ENCODE measurements at places on chromosomes 11 and 22. TPM values are rescaled to one million over a fixed set of nuclear protein-coding genes. Genes with fewer than 3 reads are reported as not detected.

VSIG10L2 gene
- total RNA-seq = not detected

F2 gene
- total RNA-seq = not detected

CARD10 gene
- total RNA-seq = 42.3 TPM

KCNE3 gene
- total RNA-seq = 19.2 TPM

RIBC2 gene
- total RNA-seq = 1.0 TPM

OR56A4 gene
- 0.09 TPM for total RNA-seq

MS4A12 gene
- total RNA-seq = not detected

SAA2 gene
- 82.0 TPM for total RNA-seq

C11orf42 gene
- not detected for total RNA-seq

GRCh38 chr22:31120642-31121041, 2.1 kb upstream of the INPP5J start:
- DNase-seq = no peak

DNA sequence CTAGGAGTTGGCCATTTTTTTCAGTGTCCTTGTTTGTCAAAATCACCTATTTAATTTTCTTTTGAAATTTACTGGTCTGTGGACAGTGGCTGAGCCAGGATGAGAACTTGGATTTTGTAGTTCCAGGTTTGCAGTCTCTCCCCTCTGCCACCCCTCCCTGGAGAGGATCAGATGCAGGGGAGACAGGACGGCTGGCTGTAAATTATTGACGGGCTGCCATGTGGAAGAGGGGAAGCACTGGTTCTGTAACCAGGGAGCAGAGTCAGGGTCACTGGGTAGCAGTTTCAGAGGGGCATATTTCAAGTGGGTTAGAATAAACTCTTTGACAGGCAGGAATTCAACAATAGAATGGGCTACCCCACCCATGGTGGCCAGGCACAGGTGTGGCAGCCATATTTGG, 20.6 kb upstream of the YWHAH start:
- DNase-seq = peak; percentile 85

GRCh38 chr11:105899772-105900171, 122.3 kb downstream of the MSANTD4 start:
- DNase-seq = no peak

DNA sequence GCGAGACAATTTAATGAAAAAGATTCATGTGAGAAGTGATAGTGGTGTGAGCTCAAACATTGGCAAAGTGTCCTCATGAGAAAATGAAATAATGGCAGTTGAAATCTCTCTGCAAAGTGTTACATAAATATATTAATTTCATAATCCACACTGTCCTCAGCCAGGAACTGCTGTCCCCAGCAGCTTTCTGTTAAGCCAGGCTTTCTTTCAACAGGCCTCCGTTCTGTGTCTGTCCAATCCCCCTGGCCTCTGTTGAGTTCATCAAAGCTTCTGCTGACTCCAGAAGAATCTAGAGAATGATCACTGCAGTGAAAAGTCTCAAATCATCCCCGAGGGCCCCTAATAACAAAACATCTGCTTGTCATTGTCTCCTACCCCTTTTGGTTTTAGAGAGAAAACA, 10.0 kb upstream of the ASCC2 start:
- DNase-seq = peak; percentile 46

- DNase-seq = no peak
Measured at GRCh38 chr11:70716986-70717775, 318.9 kb downstream of the CTTN start.

DNA sequence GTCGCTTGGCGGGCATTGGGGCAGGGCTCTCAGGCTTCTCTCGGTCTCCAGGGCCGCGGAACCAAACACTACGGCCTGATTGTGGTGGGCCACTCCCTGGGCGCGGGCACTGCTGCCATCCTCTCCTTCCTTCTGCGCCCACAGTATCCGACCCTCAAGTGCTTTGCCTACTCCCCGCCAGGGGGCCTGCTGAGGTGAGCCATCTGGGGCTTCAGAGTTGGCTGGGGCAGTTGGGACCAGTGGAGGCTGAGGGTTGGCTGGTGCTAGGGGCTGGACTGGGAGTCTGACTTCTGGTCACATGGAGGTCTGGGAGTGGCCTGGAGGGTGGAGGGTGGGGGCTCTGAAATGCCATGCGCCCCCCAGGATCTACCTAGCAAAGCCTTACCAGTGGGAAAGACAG, 15.3 kb upstream of the MYRF start:
- DNase-seq = no peak

DNA sequence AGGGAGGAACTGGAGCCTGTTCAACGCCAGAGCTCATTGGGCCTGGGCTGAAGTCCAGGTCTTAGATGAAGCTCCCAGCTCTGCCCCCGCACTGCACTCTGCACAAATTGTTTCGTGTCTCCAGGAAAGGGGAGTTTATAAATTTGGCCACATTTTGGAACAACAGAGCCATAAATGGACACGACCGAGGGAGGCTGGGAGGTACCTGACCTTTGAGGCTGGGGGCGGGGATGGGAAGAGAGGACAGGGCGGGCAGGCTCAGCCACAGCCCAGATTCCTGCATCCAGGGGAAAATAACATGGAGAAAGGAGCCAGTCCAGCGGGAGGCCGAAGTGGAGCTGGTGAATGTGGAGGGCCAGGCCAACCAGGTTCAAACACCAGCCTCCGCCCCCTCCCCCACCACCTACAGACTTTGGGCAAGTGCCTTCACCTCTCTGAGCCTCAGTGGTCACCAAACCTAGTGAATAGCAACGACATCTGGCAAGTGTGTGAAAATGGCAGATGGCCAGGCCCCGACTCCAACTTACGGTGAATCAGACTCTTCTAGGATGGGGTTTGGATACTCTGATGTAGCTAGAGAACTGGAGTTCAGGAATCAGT, 36.8 kb upstream of the SMTN start:
- DNase-seq = peak; percentile 89

DNA sequence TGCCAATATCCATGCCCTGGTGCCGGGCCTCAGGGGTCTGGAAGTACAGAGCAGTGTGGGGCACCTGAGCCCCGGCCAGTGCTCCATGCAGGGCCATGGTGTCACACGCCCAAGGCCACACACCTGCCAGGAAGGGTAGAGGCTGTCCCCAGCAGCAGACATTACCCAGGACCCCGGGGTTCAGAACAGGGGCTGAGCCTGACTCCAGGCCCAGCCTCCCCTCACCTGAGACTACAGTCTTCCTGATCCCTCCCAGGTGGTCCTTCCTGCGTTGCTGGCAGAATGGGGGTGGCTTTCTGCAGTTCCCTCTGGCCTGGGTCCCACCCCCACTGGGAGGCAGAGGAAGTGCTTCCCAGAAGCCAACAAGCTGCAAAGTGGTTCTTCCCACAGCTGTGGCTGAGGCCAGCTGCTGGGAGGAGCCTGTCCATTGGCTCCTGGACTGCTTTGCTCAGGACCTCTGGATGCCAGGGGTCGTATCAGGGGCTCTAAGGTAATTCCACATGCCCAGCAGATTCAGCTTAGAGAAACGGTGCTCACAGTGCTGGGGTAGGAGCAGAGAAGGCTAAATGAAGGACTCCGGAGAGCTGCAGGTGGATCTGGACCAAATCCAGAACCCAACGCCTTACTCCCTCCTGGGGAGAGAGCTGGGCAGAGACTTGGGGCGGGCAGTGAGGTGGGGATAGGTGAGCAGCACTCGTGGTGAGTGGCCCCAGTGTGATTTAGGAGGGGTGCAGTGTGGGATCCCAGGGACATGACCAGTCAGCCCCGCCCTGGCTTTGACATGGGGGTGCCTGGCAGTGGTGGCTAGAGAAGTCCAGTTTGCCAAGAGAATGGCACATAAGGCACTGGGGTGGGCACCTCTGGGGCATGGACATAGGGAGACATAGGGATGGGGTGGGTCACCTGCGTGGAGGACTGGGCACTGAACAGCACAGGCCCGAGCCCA, 12.6 kb downstream of the TCIRG1 start:
- DNase-seq = peak; percentile 9

DNA sequence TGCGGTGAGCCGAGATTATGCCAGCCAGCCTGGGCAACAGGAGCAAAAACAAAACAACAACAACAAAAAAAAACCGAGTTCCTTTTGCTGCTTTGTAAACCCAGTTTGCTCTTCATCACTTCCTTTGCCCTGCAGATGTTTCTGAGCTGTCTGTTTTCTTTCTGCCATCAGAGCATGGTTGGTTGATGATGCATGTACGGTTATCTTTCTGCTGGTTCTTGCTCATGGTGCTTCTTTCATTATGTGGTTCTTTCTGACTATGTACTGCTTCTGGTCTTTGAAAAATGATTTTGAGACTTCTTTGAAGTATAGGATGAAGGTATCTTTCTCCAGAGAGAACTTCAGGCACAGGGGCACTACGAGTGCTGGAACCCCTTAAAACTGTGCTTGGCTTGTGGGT, 13.2 kb downstream of the TANGO2 start:
- DNase-seq = no peak

DNA sequence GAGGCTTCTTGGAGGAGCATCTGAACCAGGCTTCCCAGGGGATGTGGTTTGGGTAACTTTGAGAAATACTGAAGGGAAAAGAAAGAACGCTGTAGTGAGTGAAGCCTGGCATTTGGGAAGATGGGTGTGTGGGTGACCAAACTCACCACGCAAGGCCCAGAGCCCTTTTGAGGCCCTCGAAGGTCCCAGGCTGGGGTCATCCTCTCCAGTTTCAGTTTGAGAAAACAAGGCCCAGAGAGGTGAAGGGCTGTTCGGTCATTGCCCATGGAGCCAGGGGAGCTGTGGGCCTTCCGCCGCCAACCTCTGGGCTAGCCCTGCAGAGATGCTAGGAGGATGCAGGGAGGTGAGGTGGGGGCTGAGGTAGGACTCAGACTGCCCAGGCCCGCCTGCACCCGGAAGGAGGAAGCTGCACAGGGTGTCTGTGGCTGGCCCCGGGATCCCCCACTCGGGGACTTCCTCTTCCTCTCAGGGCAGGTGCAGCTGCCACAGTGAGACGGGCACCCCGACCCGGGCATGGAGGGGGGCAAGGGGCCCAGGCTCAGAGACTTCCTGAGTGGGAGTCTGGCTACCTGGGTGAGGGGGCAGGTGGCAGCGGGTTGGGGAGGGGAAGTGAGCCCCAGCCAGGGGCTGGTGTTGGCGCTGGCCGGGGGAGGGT, at the start of gene CCDC88B:
TSS of gene CCDC88B (plus strand) at position 451 of the 655 bp plus-strand sequence. CDS start at position 514, 63 bp downstream.
- peak; percentile 90 for DNase-seq

- no peak for DNase-seq
Measured at GRCh38 chr11:17821648-17822400, 87.2 kb downstream of the KCNC1 start.

GRCh38 chr22:30245181-30245984, 1.2 kb downstream of the LIF start:
- DNase-seq = no peak

DNA sequence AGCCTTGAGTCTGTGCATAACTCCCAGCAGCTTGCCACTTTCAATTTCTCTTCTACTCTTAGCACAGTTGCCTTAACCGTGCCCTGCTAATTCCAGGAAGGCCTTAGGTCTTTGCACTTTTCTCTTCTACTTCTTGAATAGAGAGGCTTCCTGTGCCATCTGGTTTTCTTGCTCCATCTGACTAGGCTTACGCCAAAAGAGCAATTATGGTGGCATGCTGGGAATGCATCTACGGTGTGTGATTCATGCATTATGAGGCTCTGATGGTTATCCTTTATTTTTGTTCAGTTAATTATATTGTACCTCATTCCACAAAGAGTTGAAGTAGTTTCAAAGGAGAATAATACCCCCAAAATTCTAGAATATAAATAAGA, 29.4 kb downstream of the SIK2 start:
- DNase-seq = no peak

- no peak for DNase-seq
Measured at GRCh38 chr11:74019860-74020259, 11.0 kb upstream of the UCP3 start.

- DNase-seq = no peak
Measured at GRCh38 chr11:121578251-121578976, 125.6 kb upstream of the SORL1-AS1 start.

GRCh38 chr11:79857377-79858214, 416.8 kb upstream of the TENM4 start:
- peak; percentile 16 for DNase-seq

GRCh38 chr11:34238533-34238932, 119.3 kb downstream of the ABTB2 start:
- DNase-seq = no peak

DNA sequence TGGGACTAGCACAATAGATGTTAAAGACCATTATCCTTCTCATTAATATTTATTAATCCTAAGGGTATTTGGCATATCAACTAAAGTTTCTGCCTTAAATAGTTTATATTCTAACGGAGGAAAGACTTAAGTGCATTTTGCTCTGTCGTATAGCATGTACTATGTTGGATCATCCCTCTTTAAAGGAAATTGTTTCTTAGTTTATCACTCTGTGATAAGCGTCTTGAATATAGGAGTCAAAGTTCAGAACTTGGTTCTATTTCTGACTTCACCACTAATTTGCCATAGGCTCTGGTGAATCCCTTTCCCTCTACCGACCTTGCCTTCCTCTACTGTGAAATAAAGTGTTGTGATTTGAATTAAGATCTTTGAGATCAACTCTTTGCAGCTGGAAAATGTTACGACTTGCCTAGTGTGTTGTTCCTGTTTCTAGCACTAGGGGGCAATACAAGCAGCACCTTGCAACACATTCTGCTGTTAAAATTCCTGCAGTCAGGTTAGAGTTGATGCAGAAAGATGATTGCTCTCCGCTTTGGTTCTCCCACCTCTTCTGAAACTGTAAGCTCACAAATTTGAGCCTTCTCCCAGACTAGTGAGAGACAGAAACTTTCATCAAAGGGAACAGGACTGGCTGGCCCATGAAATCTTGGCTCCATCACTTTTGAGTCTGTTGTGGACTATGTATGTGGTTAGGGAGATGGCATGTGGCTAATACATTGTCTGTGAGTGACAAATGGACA, 27.8 kb upstream of the ZNRF3 start:
- DNase-seq = peak; percentile 89

DNA sequence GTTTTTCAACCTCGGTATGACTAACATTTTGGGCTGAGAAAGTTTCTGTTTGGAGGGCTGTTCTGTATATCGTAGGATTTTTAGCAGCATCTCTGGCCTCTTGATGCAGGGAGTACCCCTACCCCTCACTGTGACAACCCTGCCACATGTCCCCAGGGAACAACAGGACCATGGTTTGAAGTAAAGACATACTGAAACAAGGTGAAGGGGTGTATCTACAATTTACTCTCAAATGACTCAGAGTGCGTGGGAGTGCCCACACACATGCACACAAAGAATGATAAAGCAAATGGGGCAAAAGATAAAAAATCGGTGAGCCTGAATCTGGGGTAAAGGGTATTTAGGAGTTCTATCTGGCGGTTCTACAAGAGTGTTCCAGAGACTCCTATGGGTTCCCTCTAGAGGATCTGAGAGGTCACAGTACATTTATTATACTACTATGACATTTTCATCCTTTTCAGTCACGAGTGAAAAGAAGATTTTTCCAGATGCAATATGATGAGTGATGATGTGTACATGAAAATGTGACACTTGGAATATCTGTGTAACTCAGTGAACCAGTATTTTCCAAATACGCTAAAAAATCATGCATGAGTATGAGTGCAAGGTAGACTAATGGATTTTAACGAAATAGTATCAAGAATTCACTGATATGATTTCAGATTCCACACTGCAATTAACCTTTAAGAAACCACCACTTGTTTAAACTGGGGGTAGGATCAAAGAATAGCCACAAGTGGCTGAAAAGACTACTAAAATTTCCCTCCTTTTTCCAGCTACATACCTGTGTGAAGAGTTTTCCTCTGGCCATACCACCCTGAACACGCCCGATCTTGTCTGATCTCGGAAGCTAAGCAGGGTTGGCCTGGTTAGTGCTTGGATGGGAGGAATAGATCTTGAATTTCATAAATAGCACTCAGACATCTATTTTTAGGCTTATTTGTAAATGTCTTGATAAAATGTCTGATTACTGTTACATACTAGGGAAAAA, 56.3 kb upstream of the YPEL1 start:
- no peak for DNase-seq

Data from kidney (tissue), 22 donors.